Stimulated activated CD8-positive, alpha-beta memory T cell treated with anti-CD3 and anti-CD28 coated beads, Interleukin-7, amount 100 ng/mL, for 48 hours (primary cell): ENCODE measurements at places on chromosomes 6 and 20.

DNA sequence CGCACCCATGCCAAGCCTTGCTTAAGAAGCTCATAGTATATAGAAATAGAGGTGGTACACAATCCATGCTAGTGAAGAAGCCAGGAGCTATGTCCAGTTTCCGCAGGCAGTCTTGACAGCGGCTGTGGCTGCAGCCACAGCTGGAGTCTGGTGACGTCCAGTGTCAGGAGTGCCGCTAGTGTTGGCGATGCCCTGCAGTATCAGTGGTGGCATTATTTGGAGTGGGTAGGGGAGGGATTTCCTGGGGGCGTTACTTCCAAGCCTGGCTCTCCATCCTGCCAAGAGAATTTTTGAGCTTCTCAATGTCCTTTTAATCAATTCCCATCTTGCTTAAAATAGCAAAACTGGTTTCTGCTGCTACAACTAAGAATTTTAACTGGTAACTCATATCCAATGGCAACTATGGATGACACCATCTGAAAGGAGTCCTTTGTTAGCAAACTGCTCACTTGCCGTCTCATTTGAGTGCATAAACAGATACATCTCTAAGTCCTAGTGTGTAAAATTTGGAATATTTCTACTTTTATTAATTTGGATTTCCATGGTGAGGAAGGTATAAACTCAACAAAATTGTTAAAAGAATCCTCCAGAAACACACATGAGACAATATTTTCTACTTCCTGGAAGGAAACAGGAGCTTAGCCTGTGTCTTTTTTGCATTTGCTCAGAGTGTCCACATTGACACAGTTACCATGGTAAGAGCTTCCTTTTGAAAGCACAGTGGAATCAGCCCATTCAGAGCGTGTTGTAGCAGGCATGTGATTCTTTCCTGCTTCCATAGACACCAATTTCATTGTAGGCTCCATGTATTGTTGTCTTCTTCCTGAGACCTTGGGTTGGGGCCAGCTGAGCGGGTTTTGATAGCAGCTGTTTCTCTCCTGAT lies 44.6 kb upstream of the PXDC1 start:
- no peak for DNase-seq

DNA sequence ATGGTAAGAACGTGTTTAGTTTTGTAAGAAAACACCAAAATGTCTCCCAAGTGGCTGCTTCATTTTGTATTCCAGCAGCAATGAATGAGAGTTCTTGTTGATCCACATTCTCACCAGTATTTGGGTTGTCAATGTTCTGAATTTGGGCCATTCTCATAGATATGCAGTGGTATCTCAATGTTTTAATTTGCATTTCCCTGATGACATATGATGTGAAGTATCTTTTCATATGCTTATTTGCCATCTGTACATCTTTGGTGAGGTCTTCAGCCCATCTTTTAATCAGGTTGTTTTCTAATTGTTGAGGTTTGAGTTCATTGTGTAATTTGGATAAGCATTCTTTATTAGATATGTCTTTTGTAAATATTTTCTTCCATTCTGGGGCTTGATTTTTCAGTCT lies 436.8 kb upstream of the IRAK1BP1 start:
- no peak for DNase-seq

DNA sequence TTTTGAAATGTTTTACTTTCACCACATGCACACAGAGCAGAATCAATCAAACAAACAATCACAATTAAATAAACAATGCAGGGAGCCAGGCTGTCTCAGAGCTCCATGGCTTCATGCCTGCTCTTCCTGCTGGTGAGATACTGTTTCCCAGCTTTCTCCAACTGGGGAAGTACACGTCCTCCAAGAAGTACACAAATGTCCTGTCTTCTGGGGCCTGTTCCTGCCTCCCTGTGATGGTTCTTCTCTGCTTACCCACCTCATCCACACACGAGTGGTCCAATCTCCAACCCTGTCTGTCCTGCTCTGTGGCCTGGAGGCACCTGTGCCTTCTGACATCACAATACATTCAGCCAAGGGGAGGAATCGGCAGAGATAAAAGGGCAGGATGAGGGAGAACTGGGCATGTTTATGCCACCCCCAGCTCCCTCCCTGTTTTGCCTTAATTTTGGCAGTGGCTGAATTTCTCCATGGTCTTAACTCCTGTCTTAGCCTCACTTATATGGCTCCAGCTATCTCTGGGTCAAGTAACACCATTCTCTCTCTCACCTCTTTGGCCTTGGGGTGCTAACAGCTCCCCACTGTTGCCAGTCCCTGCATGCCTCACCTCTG lies 25.3 kb upstream of the TTPAL start:
- DNase-seq = no peak

DNA sequence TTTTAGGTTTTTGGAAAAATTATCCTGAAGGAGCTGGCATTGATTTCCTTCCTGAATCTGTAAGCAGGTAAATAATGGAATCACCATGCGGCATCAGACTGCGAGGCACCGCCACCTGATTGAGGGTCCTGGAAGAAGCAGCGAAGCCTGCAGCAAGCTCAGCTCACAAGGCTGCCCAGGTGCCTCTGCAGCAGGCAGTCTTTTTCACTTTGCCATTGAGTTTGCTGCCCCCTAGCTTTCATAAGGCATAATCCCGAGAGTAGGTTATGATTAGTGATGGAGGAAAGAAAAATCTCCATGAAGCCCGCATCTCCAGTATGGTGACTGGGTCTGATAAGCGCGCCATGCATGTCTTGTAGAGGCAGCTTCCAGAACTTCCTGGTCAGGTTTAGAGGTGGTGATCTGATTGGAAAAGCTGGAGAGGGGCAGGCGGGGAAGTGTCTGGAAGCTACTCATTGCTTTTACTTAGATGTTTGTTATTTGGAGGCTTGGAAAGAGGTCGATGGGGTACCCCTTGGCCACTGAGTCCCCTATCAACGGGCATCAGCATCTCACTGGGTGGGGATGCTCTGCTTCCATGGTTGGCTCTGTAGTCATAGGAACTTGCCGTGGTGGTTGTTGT lies 26.7 kb downstream of the IYD start:
- DNase-seq = no peak

- no peak for DNase-seq
Measured at GRCh38 chr6:75157336-75157735, 48.5 kb downstream of the COL12A1 start.

DNA sequence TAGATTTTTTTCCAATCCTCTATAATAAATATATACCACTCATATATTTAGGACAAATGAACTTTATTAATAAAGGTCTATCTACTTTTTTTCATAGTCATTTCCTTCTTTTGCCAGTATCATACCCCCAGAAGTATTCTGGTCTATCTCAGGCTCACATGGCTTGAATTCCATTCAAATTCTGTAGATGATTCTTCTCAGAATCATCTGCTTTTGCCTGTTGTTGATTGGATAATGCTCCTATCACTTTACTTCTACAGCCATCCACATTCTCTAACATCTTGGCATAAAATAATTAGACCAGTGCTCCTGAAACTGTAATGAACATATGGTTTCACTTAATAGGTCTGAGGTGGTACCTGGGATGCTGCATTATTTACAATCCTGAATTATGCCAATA lies 121.2 kb downstream of the GFRAL start:
- no peak for DNase-seq

GRCh38 chr6:87213364-87213763 lies 58.0 kb downstream of the ZNF292 start:
- DNase-seq = no peak

DNA sequence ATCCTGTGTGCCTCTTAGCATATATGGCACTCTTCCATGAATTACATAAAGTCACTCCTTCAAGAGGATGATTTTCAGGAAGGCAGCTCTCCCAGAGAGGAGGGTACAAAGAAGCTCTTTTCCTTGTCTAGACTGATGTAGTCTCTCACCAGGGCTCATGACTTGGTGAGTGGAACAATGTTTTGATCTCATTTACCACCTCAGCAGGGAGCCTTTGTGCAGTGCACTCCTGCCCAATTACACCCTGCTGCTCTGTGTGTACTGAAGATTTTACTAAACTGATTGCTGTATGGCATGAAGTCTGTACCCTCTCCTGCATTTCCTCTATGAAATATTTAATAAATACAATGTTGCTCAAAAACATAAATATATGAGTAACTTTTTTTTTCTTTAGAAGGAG lies 598.3 kb upstream of the HS3ST5 start:
- no peak for DNase-seq

DNA sequence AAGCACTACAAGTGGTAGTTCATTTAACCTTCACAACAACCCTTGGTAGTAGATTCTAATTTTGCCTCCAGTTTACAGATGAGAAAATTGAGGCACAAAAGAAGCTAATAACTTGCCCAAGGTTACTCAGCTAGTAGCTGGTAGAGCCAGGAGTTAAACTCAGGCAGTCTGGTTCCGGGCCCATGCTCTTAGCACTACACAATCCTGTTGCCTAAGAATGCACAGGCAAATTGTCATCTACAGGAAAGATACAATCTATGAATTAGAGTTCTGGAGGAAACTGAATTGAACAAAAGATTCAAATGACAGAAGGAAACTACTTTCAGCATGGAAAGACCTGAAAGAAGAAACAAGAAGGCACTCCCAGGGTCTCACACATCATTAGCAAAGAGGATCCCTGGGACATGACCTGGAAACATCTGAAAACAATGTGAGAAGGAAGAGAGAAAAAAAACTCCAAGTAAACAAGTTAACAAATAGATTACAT lies 56.8 kb downstream of the ZHX3 start:
- DNase-seq = no peak
